ENCODE measurements at places on chromosomes 3 and 15. TPM values are rescaled to one million over a fixed set of nuclear protein-coding genes. Genes with fewer than 3 reads are reported as not detected.

GRCh38 chr3:54211097-54211496 is 88.7 kb downstream of the CACNA2D3 start:
- DNase-seq, result no peak

DNA sequence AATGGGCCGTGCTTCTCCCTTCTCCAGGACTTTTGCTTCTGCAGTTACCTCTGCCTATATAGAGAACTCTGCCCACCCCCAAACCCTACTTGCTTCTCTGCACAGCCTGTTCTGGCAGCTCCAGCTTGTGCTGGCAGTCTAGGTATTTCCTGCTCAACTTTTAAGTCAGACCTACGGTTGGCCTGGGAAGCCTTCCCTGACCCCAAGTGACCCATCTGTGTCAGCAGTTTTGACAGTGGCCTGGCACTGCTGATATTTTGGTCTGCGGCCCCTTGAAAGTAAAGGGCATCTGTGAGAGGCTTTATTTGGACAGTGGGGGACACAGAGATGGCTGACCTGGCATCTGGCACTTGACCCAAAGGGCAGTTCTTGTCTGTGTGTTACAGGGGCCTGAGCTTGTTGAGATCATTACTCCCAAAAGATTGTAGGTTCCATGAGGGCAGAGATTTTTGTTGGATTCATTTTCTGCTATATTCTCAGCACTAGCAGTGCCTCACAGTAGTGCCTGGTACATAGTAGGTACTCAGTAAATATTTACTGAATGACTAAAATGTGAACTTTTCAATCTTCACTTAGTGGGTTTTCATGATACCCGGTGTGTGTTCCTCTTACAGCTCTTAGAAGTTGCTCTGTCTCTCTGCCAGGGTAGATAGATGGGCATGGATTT is 55.2 kb upstream of the TRAK1 start:
- DNase-seq, result no peak

GRCh38 chr15:56052395-56053045 is 59.1 kb upstream of the NEDD4 start:
- peak; percentile 40 for DNase-seq

- DNase-seq, result peak; percentile 39
Observed at GRCh38 chr15:38002883-38003477, 68.5 kb downstream of the TMCO5A start.

DNA sequence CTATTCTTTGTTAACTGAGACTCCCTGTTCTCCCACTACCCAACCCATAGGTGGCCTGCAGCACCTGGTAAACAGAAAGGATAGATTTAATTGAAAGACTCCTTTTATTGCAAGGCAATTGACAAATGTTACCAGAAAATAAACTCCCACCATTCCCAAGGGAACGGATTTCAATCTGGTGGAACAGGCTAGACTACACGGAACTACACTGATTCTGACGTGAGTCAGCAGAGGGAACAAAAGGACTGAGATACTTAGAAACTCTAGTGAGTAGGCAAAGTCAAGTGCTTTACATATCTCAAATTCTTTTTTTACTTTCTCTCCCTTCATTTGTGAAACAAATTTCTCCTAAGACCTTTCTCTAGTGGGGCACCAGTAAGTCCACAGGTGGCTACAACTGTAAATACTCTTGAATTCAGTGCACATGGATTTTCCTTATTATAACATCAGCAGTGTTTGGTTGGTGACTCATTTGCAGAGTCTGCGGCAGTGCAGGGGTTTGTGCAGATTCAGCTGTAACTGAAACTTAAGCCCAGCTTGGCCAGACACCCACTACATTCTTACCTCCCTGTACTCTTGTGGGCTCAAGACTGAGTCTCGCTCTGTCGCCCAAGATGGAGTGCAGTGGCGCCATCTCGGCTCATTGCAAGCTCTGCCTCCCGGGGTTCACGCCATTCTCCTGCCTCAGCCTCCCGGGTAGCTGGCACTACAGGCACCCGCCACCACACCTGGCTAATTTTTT is 34.3 kb upstream of the PLSCR2 start:
- DNase-seq, result no peak

DNA sequence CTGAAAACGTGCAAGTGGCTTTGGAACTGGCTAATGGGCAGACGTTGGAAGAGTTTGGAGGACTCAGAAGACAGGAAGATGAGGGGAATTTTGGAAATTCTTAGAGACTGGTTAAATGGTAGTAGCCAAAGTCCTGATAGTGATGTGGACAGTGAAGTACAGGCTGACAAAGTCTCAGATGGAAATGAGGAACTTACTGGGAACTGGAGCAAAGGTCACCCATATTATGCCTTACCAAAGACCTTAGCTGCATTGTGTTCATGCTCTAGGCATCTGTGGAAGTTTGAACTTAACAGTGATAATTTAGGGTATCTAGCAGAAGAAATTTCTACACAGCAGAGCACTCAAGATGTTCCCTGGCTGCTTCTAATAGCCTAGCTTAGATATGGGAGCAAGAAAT is 28.6 kb upstream of the SERPINI2 start:
- DNase-seq, result no peak

- DNase-seq, result no peak
Observed at GRCh38 chr3:55718074-55718473, 231.0 kb upstream of the WNT5A start.

DNA sequence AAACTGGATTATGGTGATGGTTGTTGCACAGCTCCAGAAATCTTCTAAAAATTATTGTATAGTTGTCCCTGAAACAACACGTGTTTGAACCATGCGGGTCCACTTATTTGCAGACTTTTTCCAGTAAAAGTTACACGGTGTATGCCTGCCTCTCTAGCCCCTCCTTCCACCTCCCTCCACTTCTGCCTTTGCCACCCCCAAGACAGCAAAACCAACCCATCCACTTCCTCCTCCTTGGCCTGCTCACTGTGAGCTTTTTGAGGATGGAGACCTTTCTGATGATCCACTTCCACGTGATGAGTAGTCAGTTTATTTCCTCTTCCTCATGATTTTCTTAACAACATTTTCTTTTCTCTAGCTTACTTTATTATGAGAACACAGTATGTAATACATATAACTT is 5.4 kb downstream of the CYFIP1 start:
- DNase-seq, result no peak

DNA sequence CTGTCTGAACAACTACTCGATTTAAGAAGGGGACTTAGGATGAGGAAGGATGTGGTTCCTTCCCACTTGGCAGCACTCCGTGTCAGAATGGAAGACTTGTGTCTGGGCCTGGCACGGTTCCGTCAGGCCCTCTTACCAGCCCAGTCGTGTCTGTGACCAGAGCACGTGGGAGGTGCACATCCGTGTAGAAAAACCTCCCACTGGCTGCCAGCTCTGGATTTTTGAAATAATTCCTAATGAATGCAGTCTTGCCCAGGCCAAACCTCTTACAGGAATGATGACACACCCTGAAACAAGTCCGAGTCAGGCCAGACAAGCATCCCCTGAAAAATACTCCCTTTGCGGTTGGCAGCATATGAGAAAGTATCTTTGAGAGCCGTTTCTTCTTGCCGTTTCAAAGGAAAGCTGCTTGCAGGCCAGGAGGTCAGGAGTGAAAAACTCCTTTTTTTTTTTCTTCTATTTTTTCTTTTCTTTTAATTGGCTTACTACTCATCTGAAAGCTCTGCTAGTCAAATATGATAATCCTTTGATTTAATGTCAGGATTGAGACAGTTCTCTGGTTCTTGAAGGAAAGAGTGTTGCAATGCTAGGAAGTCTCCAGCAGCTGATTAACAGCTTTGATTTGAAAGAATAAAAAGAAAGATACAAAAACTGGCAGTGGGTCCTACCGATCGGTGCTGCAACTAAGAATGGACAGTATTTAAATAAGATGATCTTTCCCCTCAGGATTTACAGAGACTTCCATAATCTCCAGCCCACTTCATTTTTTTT is 19.8 kb downstream of the IL1RAP start:
- DNase-seq, result no peak

GOLIM4 gene
- 9.3 TPM for total RNA-seq

RFTN1 gene
- total RNA-seq, result 151 TPM

GPR15 gene
- 6.5 TPM for total RNA-seq

PLAAT1 gene
- total RNA-seq, result not detected

SPRED1 gene
- total RNA-seq, result 1.2 TPM

Data from B cell (primary cell).